EH (cell line): ENCODE measurements at places on chromosomes 4 and X.

- DNase-seq = no peak
These were observed 41.8 kb downstream of the CLCN3 start for GRCh38 chr4:169662206-169662605.

DNA sequence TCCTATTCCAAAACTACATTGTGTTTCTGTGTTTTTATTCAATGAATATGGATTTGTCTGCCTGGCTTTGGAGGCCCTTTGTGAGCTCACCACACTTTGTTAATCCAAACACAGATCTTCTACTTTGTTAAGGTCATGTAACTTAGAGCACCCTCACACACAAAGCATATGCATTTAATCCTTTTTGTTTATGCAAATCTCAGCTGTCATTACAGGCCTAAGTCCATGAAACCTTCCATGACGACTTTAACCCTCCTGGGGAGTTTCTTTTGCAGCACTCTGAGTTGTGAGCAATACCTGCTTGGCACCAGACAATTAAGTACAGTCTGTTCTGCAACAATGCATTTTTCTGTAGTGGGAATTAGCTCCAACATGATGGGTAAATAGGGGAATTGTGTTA, 14.9 kb downstream of the CCSER1 start:
- no peak for DNase-seq

DNA sequence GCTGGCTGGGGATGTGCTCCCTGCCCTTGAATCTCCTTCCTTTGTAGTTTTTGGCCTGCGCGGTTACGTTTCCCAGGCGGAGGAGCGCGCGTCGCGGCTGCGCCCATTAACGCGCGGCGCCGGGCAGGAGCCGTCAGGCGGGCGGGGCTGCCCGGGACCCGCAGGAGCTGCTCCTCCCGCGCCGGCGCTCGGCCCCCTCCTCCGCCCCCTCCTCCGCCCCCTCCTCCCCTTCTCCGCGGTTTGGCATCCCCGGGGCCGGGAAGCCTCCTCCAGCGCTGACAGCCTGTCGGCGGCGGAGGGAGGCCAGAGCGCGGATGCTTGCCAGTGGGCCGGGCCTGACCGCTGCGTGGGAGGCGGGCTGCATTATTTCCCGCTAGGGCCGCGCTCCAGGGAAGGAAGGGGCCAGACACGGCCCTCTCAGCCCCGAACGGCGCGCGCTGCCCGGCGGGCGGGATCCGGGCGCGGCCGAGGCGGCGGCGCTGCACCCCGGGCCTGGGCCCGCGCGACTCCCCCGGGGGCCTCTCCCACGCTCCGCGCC, at the start of gene DCLK2:
Gene DCLK2 (plus strand): TSS at position 405 of the 538 bp plus-strand sequence. CDS start 583 bp downstream, outside the sequence.
- peak; percentile 95 for DNase-seq

DNA sequence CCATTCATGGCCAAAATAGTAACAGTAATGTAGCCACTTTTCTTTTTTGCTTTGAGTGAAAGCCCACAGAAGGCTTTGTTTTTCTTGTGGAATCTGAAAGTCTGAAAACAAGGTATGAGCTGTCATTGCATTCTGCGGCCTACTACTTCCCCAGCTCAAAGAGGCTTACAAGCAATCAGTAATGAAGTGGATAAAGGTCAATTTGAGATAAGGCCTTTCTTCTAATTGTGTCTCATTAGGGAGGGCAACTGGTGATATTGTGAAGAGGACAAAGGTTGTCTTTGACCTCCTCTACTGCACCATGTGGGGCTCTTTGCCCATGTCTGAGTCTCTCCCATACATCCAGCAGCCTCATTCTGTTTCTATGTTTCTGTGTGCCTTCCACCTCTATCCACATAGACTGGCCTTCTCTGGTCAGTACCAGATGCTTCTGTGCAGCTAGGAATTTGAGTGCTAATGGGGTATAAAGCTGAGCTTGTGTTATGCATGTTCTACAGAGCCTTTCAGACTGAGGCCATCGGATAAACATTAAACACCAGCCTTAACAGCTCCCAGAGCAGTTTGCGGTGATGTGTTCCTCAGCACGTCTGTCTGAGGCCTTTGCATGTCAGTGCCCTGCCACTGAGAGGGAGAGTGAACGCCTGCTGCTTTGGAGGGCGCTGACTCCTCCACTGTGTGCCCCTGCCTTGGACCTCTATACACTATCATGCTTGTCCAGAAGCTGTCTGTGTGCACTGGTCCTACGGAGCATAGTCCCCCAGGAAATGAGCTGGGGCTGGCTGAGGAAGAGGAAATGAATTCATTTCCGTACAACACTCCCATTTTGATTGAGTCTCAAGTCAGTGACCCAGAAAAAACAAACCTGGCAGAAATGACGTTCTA, 80.2 kb downstream of the SH2D1A start:
- DNase-seq = no peak

- DNase-seq = no peak
These were observed 14.6 kb downstream of the RBBP7 start for GRCh38 chrX:16855363-16856075.

GRCh38 chr4:113050371-113050755, 910 bp downstream of the ANK2 start:
- no peak for DNase-seq

DNA sequence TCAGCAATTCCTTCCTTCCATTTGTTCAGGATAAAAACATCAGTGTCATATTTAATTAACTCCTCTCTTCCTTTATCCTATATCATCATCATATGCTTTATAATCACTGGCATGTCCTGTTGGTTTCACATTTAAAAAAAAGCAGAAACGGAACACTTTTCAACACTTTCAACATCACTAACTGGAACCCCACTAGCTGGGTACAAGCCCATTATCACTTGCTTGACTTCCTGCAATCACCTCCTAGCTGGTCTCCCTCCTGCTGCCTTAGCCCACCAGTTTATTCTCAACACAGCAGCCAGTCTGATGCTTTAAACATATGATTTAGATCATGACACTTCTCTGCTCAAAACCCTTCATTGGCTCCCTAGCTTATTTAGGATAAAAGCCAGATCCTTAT, 116.4 kb upstream of the LSM6 start:
- DNase-seq = no peak

DNA sequence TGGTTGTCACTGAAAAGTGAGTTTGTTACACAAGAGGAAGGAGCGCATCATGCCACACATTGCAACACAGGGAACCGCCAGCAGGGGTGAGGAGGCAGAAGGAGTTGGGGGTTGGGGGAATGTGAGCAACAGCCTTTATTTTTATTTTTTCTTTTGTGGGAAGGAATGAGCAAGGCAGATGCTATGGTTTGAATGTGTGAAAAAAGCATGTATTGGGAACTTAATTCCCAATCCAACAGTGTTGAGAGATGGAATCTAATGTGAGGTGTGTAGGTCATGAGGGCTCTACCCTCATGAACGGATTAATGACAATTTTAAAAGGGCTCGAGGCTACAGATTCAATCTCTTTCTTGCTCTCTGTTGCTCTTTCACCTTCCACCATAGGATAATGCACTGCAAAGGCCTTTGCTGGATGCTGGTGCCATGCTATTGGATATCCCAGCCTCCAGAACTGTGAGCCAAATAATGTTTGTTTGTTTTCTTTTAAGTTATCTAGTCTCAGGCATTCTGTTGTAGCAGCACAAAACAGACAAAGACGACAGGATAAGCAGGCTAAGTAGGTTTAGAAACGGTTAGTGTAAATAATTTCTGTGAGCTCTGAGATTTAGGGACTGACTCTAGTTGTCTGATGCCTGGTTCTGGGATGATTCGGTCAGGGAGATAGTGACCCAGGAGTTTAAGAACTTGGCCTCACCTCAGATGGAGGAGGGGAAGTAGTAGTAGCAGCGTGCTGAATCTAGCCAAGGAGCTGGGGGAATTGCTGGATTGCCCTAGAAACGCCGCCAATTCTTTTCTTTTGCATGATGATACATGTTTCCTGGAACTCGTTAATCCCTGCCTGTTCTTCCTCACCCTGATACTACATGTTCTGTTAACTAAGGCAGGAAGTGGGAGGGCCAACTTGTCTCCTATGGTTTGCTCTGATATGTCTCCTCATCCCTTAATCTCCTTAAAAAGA, 156.6 kb upstream of the CTSO start:
- DNase-seq = peak; percentile 38

DNA sequence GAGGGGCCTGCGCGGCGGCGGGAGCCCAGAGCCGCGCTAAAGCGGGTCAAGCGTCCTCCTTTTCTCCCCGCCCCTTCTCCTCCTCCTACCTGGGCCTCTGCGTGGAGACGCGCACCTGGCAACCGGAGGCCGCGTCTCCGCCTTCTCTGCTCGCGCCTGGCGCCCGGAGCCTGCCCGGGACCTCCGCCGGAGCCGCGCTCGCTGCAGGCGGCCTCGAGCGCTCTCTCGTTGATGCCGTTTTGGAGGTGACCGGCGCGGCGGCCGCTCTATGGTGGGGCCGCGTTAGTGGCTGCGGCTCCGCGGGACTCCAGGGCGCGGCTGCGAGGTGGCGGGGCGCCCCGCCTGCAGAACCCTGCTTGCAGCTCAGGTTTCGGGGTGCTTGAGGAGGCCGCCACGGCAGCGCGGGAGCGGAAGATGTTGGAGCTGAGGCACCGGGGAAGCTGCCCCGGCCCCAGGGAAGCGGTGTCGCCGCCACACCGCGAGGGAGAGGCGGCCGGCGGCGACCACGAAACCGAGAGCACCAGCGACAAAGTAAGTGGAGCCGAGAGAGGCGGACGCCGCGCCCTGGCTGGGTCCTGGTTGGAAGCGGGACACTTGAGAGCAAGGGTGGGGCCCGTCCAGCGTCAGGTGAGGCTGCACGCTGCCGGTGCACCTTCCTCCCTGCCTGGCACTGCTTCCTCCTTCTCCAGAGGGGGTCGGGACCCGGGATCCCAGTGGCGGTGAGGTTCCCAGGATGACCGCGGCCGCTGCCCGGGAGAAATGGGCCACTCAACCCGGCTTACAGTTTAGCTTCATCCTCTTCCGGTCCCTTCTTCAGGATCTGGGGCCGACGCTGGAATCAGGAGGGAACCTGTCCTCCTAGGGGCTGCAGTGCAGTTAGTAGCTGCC, at the start of gene CDS1:
Gene CDS1 (plus strand): TSS at position 140 of the 888 bp plus-strand sequence. CDS start 275 bp downstream, at position 415.
- peak; percentile 7 for DNase-seq
